Activated naive CD8-positive, alpha-beta T cell treated with anti-CD3 and anti-CD28 coated beads for 36 hours (primary cell): ENCODE measurements at places on chromosomes 4 and X. TPM values are rescaled to one million over a fixed set of nuclear protein-coding genes. Genes with fewer than 3 reads are reported as not detected.

DNA sequence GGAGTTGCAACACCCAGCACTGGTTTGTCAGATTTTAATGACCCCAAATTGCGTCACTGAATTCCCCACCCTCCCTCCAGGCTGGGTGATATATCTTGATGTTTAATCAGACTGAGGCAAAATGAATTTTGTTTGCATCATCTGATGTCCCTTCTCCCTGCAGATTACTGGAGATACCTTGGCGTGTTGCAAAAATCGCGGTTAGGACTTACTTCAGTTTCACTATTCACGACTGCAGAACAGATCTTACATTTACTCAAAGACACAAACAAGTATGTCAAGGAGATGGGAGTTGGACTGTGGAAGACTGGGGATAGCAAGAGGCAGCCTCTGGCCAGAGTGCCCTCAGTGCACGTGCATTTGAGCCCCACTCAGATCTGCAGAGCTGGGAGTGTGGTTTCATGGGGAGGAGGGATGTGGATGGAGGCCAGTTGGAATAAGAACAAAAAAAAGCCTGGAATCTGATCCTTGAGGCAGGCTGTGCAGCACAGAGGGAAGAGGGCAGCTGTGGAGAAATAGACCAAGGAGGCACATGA, 92.2 kb upstream of the MTM1 start:
- no peak for DNase-seq

DNA sequence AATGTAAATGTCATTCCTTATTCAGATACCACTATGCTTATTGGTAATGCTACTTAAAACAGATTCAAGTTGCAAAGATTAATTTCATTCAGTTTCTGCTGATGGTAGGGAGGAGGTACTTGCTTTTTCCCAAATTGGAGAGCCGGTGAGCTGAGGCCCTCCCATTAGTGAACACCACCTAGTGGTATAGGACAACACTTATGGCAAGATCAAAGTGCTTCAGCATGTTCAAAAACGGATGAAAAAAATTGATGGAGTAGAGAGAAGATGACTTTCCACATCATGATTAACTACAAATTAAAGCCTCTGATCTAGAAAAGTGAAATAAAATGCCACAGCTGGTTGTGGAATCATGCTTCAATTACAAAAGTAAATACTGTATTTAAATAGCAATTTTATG, 112.9 kb downstream of the MBNL3 start:
- no peak for DNase-seq

DNA sequence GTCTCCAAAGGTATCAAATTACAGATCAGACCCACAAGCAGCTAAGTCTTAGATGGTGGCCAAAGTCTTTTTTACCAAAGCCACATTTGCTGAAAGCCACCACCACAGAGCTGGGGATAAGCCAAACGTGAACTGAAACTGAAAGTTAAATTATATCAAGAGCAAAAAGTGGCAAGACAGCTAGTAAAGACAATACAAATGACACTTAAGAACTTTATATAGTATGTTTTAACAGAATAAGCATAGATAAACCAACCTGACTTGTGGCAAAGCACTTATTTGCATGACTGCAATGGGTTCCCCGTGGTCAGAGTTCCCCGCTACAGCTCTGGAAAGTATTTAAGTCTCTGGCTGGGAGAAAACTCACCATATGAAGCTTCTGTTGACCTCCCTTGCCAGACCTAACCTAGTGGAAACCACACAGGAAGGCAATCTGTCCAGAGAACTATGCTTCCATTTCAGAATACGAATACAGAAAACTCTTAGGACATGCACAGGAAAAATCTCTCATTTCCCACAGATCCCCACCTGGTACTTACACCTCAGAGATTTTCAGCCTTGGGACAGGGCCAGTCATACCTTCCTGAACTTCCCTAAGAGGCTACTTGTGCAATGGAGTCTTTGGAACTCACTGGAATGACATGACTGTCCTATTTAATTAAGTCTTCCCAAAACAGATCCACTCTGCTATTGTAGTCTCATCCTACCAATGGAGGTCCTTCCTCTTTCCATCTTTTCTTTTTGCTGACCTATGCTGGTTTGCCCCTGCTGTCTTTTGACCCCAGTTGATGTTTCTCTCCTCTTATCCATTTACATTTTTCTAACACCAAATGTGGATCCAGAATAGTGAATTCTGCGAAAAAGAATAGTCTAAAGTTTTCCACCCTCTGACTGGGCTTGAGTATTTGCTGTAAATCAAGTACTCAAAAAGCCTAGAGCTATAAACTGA, 225.1 kb downstream of the NR3C2 start:
- peak; percentile 14 for DNase-seq

- DNase-seq, result no peak
These were observed 7.3 kb downstream of the GPRASP1 start for GRCh38 chrX:102658556-102658955.

- no peak for DNase-seq
These were observed 128.7 kb downstream of the MGST2 start for GRCh38 chr4:139794158-139794954.

DNA sequence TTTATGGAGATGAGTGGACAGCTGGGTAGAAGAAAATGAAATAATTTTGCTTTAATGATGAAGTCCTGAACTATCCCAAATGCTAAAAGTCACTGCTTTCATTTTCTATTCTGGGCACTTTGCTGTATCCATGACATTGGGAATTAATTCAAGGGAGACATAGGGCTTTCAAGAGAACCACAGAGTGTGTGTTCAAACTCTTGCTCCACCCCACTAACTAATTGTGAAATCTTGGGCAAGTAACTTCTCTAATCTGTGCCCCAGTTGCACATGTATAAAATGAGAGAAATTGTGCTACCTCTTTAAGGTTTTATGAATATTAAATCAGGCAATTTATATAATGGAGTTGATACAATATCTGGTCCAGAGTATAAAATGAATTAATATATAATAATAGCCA, 1422.0 kb downstream of the ADGRL3 start:
- no peak for DNase-seq

- DNase-seq, result no peak
These were observed 102.5 kb downstream of the FNIP2 start for GRCh38 chr4:158871335-158871724.

GRCh38 chr4:54226404-54227255, 2.5 kb upstream of the PDGFRA start:
- DNase-seq, result no peak

GRCh38 chr4:81647388-81647787, 175.7 kb upstream of the RASGEF1B start:
- DNase-seq, result no peak

DNA sequence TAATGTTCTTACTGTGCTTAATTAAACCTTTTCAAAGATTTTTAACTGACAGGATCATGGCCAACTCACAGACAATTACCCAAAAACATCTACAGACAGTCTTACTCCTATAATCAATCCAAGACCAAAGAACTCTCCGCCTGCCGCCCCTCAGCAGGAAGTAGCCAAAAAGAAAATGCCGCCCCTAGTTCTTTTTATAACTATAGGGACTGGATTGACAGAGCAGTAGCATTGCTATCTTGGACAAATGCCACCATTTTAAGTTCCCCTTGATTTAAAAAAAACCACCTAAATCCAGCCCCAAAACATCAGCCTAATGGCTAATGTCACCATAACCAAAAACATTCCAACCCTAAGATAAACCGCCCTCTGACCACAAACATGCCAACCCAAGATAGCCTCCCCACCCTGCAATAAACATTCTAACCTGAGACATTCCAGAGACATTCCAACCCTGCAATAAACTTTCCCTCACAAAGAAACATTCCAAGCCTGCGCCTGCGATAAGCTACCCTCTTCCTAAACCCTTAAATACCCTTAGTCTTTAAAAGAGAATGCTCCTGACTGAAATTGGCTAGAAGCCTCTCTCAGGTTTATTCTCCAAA, 77.0 kb downstream of the COQ2 start:
- DNase-seq, result no peak

- no peak for DNase-seq
These were observed 119.9 kb downstream of the EGF start for GRCh38 chr4:110032603-110033002.

DNA sequence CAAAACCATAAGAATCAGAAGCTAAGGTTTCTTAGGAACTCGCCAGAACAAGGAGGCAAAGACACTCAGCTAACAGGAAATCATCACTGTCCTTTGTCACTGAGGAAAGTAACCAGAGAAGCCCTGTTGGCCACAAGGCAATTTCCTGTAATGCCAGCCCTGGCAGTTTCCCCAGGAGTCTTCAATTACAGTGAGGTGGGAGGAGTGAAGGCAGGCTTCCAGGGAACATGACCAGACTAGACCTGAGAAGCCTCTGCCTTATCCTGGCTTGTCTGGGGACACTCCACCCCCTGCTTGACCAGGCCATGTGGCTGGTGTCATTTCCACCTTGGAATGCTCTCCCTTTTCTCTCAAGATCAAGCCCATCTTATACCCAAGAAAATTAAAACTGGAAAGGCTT, 125.3 kb downstream of the COL4A6 start:
- DNase-seq, result no peak

- no peak for DNase-seq
These were observed 2375.1 kb upstream of the AGA start for GRCh38 chr4:179817317-179817716.

DNA sequence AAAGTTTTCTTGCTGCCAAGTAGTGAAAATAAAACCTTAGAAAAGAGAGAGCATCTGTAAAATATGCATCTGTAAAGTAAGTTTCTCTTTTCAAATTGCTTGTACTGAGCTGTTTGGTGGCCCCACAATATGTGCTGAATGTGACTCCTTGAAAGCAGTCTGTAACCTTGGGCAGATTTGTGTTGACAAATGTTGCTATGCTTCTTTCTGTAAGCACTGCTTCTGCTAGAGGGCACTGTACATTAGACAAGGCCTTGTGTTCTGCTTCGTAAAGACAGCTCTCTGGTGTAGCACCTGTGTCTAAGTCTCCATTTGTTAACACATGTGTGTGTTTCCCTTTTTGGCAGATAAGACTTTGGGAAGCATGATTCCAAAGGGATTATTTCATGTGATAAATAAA, 56.6 kb upstream of the NRK start:
- DNase-seq, result no peak

Gene TRAM1L1
- total RNA-seq, result not detected

Gene NFKB1
- 250 TPM for total RNA-seq

Gene CLGN
- total RNA-seq, result 0.27 TPM

Gene UGT2B11
- total RNA-seq, result not detected

Gene SPOCK3
- not detected for total RNA-seq

Gene ARX
- not detected for total RNA-seq

Gene PDLIM3
- total RNA-seq, result not detected

Gene FAM184B
- total RNA-seq, result 0.04 TPM

Gene MAGEC2
- not detected for total RNA-seq

Gene FMR1NB
- not detected for total RNA-seq

Gene ETDB
- total RNA-seq, result not detected

Gene HTN3
- total RNA-seq, result not detected

Gene CT45A5
- total RNA-seq, result not detected
